ENCODE measurements at places on chromosomes 5 and 9.

DNA sequence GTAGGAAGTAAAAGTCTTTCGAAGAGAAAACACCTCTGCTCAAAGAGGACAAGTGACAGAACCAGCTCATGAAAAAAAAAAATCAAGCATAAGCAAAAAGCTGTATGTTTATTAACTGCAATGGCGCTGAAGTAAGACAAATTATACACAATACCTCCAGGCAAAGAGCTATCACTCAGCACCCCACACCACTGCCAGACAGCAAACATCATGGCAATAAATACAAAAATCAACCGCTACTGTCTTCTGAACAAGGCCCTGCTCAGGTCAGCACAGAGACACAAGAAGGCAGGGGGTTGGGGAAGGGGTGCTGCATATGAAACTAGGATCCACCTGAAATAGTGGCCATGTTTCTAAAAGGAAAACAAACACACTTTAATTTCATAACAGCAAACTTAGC, 50.4 kb downstream of the MAPKAP1 start:
- no peak for DNase-seq

GRCh38 chr9:126417043-126417442, 90.4 kb downstream of the MVB12B start:
- DNase-seq: no peak

DNA sequence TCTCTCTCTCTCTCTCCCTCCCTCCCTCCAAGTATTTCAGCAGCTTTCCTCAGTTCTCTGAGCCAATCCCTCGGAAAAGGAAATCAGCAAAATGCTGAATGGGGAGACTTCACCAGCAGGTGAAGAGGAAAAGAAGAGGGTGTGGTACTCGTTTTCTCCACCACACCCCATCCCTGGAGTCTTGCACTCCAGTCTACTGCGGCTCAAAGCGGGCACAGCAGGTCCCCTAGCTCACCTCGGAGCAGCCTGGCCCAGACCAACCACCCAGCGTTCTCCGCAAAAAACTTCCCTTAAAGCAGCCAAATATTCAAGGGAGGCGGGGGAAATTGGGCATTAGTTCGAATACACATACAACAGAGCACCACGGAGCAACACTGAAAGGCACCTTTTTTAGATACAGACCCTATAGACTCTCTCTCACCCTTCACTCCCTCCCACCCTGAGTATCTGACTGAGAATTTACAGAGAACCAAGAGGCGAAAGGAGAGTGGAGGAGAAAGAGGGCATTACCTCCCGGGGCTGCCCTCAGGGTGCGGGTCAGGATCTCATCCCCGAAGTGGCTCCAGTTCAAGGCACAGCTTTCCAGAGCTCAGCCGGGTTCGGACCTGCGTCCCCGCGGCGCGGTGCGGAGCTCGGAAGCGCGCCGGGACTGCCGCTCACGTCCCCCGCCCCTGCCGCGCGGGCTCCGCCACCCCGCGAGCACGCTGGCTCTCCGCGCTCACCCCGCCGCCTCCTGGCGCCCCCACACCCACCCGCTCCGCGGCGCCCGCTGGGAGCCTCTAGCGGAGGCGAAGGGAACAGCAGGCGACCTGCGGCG, 1638.5 kb upstream of the C9orf72 start:
- no peak for DNase-seq

GRCh38 chr9:121636341-121636865, 15.0 kb upstream of the DAB2IP start:
- no peak for DNase-seq

- no peak for DNase-seq
Observed at GRCh38 chr5:76765249-76765648, 49.3 kb downstream of the F2R start.

- DNase-seq: no peak
Observed at GRCh38 chr5:76691467-76692273, 24.3 kb upstream of the F2R start.

DNA sequence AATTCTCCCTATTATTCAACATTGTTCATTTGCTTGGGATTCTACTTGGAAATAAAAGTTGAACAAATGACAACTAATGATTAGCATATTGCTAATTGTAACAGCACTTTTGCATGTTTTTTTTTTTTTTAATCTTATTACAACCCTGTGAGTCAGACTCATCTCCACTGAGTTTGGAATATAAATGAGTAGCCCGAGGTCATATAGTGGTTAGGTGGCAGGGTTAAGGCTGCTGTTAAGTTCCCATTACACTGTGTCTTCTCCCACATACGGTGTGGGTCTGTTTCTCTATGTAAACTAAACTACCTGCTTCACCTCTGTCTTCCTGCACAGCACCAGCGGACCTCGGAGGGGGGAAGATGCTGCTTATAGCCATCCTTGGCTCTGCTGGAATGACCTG, 92.4 kb downstream of the EQTN start:
- no peak for DNase-seq

DNA sequence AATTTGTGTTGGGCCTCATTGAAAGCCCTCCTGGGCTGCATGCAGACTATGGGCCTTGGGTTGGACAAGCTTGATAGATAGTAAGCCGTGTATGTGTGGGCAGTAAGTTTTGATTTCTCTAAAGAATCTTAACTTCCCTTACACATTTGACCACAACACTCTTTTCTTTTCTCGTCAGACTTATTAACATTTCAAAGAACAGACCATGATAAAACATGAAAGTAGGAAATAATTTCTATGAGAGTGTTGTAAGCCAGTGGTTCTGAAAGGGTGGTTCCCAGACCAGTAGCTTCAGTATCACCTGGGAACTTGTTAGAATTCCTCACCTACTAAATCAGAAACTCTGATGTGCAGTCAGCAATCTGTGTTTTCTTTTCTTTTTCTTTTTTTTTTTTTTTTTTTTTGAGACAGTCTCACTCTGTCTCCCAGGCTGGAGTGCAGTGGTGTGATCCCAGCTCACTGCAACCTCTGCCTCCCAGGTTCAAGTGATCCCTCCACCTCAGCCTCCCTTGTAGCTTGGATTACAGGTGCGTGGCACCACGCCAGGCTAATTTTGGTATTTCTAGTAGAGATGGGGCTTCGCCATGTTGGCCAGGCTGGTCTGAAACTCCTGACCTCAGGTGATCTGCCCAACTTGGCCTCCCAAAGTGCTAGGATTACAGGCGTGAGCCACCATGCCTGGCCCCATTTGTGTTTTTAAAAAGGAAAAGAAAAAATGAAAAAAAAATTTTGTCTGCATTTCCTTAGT, 20.0 kb upstream of the GCNT1 start:
- no peak for DNase-seq

- no peak for DNase-seq
Observed at GRCh38 chr5:132754947-132755346, 7.7 kb downstream of the CCNI2 start.

DNA sequence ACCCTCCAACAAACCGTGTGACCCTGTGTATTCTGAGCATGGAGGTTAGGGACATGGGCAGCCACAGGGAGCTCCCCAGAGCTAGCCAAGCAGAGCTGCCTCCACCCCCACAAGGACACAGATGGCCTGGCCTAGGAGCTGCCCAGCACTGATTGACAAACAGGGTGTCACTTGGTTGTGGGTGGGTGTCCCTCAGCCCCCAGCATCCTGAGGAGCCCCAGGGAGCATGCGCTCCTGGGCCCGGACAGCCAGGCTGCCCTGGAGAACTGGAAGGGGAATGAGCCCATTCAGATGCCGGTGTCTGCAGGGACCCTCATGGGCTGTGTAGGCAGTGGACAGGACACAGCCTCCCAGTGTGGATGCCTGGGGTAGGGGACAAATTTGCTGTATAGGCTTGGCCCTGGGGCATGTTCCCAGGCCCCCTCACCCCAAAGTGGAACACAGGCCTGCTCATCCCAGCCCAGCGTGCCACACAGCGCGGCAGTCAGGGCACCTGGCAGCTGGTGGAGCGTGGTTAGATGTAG, 124.8 kb upstream of the LMX1B start:
- no peak for DNase-seq

DNA sequence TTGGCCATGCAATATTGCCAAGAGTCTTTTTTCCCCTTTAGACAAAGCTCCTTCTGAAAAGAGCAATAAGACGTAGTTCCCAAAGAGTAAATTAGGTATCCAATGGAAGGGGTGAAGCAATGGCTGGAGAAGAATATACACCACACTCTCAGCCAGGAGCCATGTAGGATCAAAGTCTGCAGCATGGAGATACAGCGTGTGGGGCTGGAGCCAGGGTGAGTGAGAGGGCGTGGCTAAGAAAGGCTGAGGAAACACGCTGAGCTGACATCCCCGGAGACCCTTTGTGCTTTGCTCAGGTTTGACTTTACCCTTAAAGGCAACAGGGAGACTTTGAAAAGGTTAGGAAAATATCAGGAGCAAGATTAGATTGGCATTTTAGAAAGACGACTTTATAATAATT, 87.1 kb upstream of the ELL2 start:
- DNase-seq: no peak

- no peak for DNase-seq
Observed at GRCh38 chr5:35660451-35660850, 42.8 kb downstream of the SPEF2 start.

DNA sequence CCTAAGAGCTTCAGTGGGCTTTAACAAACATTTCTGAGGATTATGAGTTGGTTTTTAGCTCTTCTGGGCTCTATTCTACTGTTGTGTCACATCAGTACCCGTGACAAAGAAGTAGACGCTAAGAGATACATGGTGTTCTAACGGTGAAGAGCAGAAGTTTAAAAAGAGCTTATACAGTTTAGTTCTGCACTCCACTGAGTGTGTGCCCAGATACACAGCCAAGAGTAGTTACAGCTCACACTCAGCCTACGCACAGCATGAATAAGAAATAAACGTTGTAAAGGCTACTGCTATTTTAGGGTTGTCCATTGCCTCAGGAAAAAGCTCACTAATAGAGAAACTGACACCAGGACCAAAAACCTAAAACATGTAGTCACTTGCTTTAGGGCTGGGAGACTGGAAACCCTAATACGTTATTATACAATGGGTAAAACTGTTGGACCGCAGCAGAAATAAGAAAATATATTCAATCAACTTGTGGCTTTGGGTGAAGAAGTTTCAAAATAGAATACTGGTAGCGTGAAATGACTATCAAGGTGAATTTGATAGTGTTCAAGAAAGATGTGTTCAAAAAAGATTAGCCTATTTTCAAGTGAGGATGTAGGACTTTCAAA, 34.7 kb downstream of the PSIP1 start:
- no peak for DNase-seq

DNA sequence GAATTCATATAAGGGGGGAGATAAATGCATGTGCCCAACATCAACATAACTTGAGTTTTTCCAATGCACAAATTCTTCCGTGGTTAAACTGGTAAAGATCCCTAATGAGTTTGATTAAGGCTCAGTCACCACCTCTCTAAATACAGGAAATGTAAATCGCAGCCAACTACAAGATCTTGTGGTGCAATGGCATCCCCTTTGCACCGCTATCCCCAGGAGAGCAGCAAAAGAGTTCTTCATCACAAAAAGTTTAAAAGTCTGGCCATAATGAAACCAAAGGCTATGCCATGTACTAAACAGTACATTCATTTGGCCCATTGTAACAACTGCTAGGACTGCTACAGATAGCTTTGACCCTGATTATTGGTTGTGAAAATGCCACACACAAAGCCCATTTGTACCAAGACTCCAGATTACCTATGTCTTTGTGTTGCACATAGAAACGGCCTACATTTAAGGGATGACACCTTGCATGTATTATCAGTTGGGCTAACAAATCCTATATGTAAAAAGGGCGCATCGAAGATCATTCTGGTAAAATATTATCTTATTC, 44.5 kb downstream of the ZNF608 start:
- DNase-seq: no peak

DNA sequence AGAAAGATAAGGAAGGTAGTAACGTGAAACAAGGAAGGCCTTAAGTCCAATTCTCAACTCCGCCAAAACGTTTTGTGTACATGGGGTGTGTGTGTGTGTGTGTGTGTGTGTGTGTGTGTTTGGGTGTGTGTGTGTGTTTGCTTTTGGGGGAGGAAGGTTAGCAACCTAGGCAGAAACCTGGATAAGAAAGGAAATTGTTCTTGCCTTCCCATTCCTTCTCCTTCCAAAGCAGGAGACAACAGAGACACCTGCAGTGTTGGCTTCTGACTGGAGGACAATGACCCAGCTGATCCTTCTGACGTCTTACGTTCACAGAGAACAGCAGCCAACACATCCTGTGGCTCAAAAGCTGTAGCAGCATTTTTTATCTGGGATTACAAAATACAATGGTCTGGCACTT, 4.1 kb upstream of the CCNG1 start:
- no peak for DNase-seq

DNA sequence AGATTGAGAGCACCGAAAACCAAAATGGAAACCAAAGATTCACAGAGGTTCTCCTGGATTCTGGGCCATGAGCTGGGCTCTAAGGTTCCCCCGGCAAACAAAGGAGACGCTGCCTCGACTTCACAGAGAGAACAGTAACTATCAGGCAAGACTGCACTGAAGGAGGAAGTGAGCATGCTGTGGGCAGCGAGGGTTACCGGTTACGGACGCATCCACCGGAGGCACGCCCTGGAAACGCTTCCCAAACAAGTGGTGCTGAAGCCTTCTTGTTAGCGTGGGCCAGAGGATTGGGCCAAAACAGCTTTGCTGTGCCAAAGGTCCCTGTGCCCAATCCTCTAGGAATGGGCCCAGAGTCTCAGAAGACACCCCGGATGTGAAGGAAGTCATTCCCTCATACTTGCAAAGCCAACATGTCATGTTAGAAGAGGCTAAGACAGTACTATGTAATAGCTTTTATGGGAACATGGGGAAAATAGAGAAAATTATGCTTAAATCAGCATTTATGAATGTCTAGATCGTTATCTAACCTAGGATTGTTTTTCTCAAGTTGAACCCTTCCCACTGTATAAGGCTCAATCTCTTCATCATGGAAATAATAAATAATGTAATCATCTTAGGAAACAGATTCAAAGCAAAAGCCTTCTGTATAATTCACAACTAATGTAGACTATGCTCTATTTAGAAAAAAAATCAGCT, 145.4 kb downstream of the GABBR2 start:
- no peak for DNase-seq

- DNase-seq: no peak
Observed at GRCh38 chr5:72508241-72509170, 1.3 kb upstream of the ZNF366 start.

GRCh38 chr9:26813247-26813646, 79.4 kb downstream of the CAAP1 start:
- DNase-seq: no peak

DNA sequence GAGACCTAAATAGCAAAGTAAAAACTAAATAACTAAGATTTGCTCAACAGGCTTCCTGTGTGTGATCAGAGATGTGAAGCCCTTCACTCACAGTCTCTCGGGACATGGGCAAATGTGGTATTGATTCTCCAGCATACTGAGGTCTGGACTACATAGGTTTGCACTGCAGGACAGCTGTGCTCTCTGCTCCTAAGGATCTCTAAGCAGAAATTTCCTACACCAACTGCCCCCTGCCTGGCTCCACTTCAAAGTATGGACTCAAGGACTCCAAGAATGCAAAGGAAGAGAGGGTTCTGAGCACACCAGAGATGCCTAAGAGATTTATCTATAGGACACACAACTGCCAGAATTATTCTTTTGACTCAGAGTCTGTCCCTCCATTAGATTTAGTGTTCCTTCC, 487.2 kb downstream of the SEMA5A start:
- no peak for DNase-seq
